Stimulated activated CD4-positive, alpha-beta T cell treated with anti-CD3 and anti-CD28 coated beads, Interleukin-4, amount 100 ng/mL, for 1 hour (primary cell): ENCODE measurements at places on chromosomes 3 and 15.

GRCh38 chr3:58422756-58423325, 10.8 kb downstream of the PDHB start:
- DNase-seq, result no peak

- DNase-seq, result no peak
Measured at GRCh38 chr3:149727656-149728055, 24.6 kb downstream of the COMMD2 start.

- no peak for DNase-seq
Measured at GRCh38 chr3:94184781-94185180, 121.9 kb downstream of the NSUN3 start.

- no peak for DNase-seq
Measured at GRCh38 chr3:40939030-40939740, 260.1 kb upstream of the CTNNB1 start.

- no peak for DNase-seq
Measured at GRCh38 chr3:194537732-194538247, 51.0 kb upstream of the ATP13A3 start.

DNA sequence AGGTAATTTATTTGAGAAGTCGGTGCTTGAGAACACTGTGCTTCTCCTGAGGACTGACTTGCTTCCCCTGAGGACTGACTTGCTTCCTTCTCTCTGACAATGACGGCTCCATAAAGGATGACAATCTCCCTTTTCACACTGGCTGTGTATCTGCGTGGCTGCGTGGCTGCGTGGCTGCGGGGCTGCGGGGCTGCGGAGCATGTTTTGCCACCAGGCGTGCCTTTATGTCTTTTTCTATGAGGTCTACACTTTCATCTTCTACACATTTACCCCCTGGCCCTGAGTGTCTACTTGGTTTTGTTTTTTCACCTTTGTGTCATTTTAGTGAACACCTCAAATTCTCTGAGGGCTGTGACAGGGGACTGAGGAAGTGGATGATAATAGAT, 89.9 kb downstream of the XXYLT1 start:
- DNase-seq, result no peak

DNA sequence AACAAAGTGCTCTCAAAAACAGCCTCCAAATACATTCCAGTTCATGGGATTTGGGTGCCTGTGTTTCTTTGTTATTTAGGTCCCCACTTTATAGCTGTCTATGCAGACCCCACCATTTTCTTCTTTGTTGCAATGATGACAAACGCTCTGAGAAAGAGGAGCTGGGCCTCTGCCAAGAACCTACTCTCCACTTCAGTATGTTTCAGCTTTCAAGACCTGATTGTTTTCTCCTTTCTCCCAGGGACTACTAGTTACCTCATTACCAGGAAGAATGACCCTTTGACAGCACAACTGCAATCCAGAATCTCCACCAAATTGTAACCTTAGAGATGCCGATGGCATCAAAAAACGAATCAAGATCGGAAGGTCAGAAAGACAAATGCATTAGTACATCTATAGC, 236.8 kb downstream of the MEIS2 start:
- no peak for DNase-seq

GRCh38 chr15:99442252-99442897, 123.4 kb upstream of the MEF2A start:
- no peak for DNase-seq

DNA sequence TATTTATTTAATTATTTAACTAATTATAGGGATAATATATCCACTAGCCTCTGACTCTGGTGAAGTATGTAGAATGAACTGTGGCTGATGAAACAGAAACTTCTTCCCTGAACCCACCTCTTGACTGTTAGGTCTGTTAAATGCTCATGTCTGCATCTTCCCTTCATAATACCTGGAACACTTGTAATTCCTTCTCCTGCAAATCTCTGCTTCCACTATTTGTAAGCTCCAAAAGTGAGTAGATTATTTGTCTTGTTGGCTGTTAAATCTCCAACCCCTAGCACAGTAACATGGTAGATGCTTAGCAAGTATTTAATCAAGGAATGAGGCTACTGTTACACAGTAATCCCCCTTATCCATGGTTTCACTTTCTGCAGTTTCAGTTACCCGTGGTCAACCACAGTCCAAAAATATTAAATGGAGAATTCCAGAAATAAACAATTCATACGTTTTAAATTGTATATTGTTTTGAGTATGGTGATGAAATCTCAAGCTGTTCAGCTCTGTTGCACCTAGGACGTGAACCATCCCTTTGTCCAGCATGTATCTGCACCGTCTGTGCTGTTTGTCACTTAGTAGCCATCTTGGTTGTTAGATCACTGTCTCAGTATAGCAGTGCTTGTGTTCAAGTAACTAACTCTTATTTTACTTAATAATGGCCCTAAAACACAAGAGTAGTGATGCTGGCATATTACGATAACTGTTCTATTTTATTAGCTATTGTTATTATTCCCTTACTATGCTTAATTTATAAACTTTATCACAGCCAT, 5.7 kb downstream of the TTBK2 start:
- no peak for DNase-seq

DNA sequence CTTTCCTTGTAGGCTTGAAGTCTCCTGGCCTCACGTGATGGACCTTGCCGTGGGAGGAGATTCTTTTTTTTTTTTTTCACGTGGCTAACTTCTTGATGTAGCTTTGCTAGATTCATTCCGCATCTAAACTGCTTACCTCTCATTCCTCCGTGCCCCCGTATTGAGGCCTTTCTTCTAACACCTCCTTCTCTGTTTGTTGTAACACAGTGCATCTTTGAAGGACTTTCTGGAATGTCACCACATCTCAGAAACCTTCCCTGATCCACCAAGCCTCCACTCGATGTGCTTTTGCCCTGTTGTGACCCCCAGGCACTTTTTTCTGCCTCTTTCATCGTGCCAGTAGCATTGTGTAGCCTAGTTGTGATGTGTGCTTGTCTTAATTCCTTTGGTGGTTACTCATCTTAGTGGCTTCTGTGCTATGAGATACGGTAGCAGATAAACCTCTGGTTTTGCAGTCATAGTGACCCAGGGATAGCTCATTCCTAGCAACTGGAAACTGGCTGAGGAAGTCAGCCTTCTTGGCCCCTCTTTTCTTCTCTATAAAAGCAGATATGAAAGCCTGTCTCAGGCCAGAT, 1.6 kb upstream of the BNC1 start:
- no peak for DNase-seq

- no peak for DNase-seq
Measured at GRCh38 chr15:75131269-75131643, 70.4 kb upstream of the C15orf39 start.

DNA sequence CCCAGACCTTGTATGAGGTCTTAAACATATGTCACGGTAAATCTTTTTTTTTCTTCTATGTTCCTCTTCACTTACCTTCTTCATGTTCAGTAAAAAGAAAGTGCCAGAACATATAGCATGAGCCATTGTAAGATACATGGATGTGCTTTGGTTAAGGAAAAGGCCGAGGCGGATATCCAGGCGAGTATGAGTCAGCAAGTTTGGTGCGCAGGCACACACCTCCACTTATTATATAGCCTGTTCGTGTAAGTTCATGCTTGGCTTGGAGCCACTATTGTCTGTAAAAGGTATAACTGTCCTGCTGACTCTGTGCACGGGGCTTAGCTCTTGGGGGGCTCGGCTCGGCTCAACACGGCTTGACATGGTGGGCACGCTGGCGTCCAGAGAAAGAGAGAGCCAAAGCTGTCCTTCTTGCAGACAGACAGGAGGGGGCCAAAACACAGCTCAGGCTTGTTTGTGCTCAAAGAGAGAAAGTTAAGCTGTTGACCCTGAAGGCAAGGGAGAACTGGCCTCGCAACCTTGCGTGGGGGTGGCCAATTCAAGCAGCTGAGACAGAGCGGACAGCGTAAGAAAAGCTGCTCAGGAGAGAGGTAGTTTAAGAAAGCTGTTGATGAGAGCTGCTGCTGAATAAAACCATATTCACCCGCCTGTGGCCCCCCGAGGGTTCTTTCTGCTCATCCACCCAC, 251.2 kb downstream of the SLC9A9 start:
- DNase-seq, result no peak
